ENCODE measurements at places on chromosomes 5 and 9. TPM values are rescaled to one million over a fixed set of nuclear protein-coding genes. Genes with fewer than 3 reads are reported as not detected.
A peak's percentile ranks its signal among the peaks of the same experiment; 100 is the strongest.

- no peak for DNase-seq
Observed at GRCh38 chr9:4334410-4334813, 34.5 kb upstream of the GLIS3 start.

- peak; percentile 30 for DNase-seq
Observed at GRCh38 chr5:129760636-129761325, 12.9 kb downstream of the MINAR2 start.

- DNase-seq = no peak
Observed at GRCh38 chr5:26237489-26237888, 800.9 kb downstream of the CDH9 start.

DNA sequence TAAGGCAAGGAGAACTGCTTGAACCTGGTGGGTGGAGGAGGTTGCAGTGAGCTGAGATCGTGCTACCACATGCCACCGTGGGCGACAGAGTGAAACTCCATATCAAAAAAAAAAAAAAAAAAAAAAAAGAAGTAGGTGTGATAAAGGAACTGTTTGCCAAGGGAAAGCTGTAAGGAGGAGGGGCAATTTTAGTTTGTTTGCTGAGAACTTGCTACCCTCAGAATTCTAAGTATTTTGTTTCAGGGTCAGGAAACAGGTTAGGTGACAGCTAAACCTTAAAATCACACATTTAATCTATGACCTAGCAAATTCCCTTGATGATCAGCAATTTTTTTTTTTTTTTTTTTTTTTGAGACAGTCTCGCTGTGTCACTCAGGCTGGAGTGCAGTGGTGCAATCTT, 7.2 kb upstream of the ARRDC3 start:
- no peak for DNase-seq

DNA sequence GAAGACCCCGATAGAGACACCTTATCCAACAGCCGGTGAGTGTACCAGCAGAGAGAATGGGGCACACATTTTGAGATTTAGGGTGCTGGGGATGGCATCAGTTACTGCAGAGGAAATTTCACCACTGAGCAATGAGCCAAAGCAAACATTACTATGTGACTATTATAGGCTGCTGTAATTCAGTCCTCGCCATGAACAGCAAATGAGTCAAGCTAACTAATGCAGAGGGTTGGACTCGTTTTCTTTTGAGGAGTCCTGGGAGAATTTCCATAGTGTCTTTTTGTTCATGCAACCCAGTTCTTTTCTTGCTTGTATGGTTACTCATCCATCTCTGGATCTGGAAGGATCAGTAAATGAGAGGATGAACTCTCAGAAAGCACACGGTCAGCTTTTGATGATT, 323.8 kb downstream of the PSAT1 start:
- no peak for DNase-seq

DNA sequence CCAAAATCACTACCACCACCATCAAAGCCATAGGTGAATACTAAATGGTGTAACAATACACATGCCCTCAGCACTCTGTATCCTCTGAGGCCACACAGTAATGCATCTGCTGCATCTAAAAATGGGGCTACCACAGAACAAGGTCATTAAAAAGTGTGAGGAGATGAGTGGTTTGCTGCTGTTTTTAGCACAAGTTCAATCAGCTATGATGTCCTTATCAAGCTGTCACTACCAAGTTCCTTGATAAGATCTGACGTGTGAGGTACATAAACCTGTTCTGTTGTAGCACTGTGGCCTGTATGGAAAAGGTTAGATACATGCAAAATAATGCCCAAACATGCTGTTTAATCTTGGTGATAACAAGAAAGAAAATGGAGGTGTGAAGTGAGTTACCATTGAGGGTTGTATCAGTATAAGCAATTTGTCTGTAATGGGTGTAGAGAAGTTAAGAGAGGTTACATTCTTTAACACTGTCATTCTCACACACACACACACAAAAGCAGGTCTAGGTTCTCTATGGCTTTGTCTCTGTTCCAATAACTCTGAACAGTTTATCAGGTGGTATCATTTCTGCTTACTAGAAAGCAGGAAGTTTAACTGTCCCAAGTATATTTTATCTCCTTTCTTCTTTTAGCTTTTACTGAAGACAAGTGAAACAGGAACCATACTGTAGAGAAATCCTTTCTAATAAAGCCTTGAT, 252.9 kb downstream of the CWC27 start:
- no peak for DNase-seq

DNA sequence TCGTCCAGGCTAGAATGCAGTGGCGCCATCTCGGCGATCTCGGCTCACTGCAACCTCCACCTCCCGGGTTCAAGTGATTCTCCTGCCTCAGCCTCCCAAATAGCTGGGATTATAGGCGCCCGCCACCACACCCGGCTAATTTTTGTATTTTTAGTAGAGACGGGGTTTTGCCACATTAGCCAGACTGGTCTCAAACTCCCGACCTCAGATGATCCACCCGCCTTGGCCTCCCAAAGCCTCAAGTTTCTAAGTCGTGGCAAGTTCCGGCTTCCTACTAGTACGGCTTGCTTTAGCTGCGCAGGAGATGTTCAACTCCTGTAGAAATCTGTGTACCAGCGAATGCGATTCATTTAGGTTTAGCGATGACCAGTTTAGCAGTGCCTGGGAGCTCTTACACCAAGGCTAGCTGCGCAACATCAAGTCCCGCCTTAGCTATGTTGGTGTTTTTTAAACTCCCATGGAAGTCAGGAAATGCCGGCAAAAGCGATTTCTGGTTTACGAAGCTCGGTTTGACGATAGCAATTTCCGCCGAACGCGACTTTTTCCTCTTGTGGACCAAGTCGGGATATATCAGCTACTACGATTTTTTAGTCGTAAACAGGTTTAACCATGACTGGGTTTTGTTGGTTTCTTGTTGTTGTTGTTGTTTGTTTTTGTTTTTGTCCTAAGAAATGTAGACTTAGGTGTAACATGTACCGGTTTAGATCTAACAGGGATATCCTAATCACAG, 46.4 kb downstream of the ANXA2R start:
- DNase-seq = no peak

GRCh38 chr5:1522601-1523479, 920 bp downstream of the LPCAT1 start:
- DNase-seq = no peak

GRCh38 chr5:4373051-4373820, 766.9 kb upstream of the ADAMTS16 start:
- no peak for DNase-seq

DNA sequence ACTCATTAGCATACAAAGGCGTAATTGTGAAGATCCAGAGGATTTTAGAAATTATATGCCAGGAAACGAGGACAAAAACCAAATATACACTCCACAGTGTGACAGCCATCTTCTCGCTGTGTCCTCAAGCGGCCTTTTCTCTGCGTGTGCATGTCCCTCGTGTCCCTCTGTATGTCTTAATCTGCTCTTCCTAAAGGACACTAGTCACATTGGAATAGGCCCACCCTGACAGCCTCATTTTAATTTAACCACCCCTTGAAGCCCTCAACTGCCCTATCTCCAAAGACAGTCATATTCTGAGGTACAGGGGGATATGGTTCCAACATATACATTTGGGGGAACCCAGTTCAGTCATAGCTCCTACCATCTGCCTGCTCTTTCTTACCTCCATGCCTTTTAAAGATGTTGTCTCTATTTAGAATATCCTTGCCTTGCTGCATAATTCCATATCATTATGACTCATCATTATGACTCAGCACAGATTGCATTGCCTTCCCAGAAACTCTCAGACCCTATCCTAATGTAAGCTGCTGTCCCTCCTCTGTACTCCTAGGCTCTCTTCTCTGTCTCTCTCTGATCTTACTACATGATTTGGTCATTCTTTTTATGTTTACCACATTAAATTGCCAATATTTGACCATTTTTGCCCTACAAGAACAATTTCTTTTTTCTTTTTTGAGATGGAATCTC, 210.9 kb downstream of the AOPEP start:
- DNase-seq = no peak

- no peak for DNase-seq
Observed at GRCh38 chr5:383621-384020, 59.4 kb upstream of the EXOC3 start.

GRCh38 chr5:149759986-149760853, 30.1 kb downstream of the PPARGC1B start:
- no peak for DNase-seq

GRCh38 chr5:66354422-66354821, 210.3 kb downstream of the SREK1 start:
- no peak for DNase-seq

DNA sequence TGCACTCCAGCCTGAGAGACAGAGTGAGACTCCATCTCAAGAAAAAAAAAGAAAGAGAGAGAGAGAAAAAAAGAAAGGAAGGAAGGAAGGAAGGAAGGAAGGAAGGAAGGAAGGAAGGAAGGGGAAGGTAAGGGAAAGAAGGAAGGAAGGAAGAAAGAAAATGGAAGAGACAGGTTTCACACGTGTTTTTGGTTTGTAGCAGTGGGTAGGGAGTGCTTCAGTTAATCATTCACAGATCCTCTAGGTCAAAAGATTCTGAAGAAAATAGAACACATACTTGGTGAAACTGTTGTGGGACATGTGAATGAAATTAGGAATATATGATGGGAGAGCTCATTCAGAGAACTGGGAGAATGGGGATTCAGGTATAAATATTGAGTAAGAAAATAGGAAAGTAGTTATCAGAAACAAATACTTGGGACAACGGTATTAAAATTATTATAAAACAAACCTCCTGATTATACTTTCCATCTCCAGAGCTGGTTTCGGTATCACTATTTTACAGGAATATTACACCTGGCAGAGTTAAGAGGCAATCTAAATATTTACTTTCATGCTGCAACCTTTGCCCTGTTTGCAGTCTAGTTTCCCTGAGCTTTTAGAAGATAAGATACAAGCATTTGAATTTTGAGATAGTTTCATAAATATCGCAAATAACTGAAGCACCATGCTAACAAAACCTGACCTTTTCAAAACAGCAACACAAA, 37.2 kb downstream of the MARVELD2 start:
- no peak for DNase-seq

DNA sequence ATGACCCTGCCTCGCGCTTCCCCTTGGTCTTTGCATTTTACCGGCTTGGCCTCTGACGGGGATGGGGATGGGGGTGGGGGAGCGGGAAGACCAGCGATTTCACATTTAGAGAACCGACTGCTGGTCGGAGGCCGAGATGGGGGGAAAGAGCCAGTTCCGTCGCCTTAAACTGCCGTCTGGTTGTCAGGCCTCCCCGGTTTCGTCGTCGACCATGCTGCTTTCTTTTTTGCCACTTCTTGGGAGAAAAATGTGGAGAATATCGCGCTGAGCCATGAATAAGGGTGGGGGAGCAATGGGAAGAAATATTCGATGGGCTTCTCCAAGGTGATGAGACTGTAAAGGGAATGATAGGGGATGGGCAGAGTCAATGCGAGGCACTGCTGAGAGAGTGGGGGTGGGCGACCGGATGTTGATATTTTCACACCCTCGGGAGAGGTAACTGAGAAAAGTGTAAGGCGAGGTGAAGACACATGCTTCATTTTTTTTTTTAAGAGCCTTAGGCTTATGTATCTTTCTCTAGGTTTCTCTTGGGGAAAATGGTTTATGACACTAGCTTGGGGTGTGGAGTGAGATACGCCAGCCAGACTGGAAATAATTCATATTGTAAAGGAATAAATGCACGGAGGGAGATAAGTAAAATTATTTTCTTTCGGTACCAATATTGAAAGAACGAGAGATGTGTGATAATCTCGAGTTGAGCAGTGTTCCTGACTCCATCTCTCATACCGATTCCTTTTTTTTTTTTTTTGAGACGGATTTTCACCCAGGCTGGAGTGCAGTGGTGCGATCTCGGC, 1.1 kb downstream of the KIF2A start:
- DNase-seq = peak; percentile 46

GRCh38 chr5:89827359-89827758, 582.2 kb downstream of the CETN3 start:
- no peak for DNase-seq

GRCh38 chr5:92605591-92605990, 975.4 kb downstream of the NR2F1-AS1 start:
- DNase-seq = no peak

DNA sequence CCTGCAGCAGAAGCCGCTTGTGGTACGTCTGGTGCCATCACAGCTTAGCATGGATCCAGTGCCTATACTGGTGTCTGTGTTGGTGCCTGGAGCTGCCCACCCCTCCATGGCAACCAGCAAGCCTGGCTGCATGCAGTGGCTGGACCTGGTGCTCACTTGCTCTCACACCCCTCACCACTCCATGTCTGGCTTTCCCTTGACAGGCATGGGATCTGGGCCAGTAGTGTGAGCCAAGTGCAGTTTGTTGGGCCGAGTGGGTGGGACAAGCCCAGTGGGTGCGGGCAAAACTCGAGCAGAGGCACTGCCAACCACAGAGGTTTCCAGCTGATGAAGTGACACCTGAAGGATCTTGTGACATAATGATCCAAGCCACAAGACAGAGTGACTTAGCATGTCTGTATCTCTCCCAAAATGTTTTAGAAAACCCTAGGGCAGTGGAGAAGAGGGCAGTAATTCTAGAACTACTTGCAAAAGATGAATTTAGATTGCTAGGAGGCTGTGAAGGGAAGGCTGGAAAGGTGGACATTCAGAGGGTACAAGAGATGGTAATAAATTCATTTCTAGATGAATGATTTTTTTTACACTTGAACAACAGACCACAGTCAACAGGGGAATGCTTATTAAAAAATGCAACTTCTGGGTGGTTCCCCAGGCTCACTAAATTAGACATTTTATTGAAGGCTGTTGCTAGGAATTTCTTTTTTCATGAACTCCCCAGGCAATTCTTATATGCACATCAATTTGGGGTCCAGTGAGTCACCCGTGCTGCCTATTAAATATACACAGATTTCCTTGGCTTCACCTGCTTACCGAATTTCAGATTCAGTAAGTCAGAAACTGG, 660.3 kb downstream of the TLR4 start:
- no peak for DNase-seq

DNA sequence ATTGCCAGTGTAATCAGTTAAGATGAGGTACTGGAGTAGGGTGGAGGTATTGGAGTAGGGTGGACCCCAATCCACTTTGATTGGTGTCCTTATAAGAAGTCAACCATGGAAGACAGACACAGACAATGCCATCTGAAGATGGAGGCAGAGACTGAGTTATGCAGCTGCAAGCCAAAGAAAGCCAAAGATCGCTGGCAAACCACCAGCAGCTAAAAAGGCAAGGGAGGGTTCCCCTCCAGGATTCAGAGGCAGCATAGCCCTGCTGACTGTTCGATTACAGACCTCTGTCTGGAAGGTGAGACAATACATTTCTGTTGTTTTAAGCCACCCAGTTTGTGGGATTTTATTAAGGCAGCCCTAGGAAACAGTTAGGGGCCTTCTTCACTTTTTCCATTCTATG, 30.5 kb upstream of the CKMT2 start:
- no peak for DNase-seq

- no peak for DNase-seq
Observed at GRCh38 chr5:127419683-127420257, 97.7 kb upstream of the PRRC1 start.

Gene PROB1
- 2.4 TPM for polyA plus RNA-seq

Gene PTPRD
- polyA plus RNA-seq = 130 TPM

Gene RNF183
- polyA plus RNA-seq = 10.7 TPM

Gene FBLL1
- polyA plus RNA-seq = 0.92 TPM

Gene B4GALT7
- 27.9 TPM for polyA plus RNA-seq

Gene CARTPT
- not detected for polyA plus RNA-seq

Gene PTGDS
- 42.1 TPM for polyA plus RNA-seq

Gene NMUR2
- polyA plus RNA-seq = 0.09 TPM

Gene CDKN2B
- polyA plus RNA-seq = 0.30 TPM

Gene ARID3C
- not detected for polyA plus RNA-seq

Gene SLC34A1
- polyA plus RNA-seq = 181 TPM

Gene STPG3
- 2.6 TPM for polyA plus RNA-seq

Gene PRDM9
- not detected for polyA plus RNA-seq
